A549 treated with AZD2906 at 1 μM for 4 hours (cell line): ENCODE measurements at places on chromosomes 3 and 15. TPM values are rescaled to one million over a fixed set of nuclear protein-coding genes. Genes with fewer than 3 reads are reported as not detected.

The ECE2 gene
- not detected in 5 replicates for total RNA-seq

The NAA80 gene
- 5.1 to 7.9 TPM (median 7.0 TPM) in 5 replicates for total RNA-seq

The UPK1B gene
- total RNA-seq = 10.5 to 12.8 TPM (median 12.3 TPM) in 5 replicates

The LMAN1L gene
- total RNA-seq = 0.02 to 0.06 TPM in 2 of 5 replicates, not detected in the others

The TRH gene
- not detected in 5 replicates for total RNA-seq

The BBX gene
- total RNA-seq = 11.5 to 22.3 TPM (median 15.9 TPM) in 5 replicates

The VGLL3 gene
- total RNA-seq = 6.7 to 11.3 TPM (median 10.7 TPM) in 5 replicates

The MKRN2 gene
- 25.6 to 28.3 TPM (median 27.2 TPM) in 5 replicates for total RNA-seq

The USP13 gene
- 7.7 to 12.5 TPM (median 9.9 TPM) in 5 replicates for total RNA-seq
